ENCODE measurements at places on chromosomes 3 and 15. TPM values are rescaled to one million over a fixed set of nuclear protein-coding genes. Genes with fewer than 3 reads are reported as not detected.

- no peak for DNase-seq
Measured at GRCh38 chr15:68986322-68986721, 28.2 kb upstream of the NOX5 start.

DNA sequence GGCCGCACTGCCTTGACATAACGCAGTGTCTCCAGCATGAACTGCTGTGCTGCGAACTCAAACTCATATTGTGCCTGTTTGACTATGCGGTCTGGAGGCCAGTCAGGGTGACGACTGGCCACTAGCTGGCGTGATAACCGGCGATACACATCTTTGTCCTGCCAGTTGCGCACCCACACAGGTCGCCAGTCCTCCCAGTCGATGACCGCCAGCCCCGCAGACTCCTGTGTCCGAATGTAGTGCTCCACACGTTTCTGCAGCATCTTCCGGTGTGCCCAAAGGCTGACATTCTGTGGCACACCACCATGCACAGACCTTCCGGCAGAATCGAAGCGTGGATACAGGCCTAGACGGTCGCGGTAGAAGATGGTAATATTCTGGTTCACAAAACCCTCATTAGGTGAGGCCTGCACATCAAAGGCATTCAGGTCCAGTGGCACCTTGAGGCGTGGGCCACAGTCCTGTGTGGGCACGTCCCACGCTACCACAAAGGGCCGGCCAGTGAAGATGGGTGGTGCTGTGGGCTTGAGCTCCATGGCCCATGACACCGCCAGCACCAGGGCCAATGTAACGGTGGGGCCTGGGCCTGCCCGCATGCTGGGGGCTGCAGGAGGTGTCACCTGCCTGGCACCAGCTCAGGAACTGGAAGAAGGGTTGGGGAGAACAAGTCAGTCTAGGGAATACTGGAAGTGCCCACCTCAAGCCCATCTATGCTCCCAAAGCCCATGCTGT is 2.5 kb downstream of the HYAL2 start:
- DNase-seq, result no peak

DNA sequence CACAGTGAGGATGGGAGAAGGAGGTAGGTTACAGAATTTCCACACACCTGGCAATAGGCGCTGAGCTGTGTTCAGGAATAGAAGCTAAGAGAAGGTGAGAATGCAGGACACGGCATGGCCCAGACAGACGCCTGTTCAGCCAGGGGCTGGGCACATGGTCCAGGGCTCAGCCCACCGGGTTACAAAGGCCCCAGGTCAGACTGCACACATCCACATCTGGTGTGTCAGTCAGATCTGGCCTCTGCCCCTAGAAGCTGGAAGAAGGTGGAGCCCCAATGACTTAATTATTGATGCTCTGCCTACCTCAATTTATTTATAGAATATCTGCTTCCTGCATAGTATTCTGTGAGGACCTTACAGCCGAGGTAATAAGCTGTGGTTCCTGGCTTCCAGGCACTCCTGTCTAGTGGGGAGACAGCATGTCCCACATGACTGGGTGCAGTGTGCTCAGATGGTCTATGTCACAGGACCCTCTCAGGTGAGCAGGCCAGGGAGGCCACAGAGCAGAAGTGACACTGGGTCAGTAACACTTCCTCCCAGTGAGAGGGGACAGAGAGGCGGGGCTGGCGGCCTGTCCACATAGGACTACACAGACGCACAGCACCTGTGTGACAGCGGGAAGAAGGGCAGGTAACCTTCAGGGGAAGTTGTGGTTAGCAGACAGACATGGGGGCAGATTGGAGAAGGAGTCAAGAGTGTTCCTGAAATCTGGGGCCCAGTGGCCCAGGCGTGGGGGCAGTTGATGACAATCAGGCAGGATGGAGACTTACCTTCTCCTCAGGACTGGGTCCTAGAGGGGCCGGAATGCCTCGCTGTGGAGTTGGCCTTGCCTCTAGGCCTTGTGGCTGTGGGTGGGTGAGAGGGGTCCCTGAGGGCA is 38.6 kb upstream of the PLXNA1 start:
- DNase-seq, result no peak

- no peak for DNase-seq
Measured at GRCh38 chr3:75687323-75687722, 23.2 kb downstream of the FRG2C start.

DNA sequence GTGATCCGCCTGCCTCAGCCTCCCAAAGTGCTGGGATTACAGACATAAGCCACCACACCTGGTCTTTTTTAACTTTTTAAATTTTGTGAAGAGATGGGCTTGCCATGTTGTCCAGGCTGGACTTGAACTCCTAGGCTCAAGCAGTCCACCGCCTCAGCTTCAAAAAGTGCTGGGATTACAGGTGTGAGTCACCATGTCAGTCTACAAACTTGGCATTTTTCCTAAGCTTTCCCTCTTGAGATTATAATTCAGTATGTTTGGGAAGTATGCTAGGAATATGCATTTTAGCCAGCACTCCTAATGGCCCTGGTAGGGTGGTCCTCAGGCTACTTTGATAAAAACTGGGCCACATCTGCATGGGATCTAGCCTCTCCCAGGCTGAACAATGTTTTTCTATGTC is 4.4 kb downstream of the WDR73 start:
- no peak for DNase-seq

DNA sequence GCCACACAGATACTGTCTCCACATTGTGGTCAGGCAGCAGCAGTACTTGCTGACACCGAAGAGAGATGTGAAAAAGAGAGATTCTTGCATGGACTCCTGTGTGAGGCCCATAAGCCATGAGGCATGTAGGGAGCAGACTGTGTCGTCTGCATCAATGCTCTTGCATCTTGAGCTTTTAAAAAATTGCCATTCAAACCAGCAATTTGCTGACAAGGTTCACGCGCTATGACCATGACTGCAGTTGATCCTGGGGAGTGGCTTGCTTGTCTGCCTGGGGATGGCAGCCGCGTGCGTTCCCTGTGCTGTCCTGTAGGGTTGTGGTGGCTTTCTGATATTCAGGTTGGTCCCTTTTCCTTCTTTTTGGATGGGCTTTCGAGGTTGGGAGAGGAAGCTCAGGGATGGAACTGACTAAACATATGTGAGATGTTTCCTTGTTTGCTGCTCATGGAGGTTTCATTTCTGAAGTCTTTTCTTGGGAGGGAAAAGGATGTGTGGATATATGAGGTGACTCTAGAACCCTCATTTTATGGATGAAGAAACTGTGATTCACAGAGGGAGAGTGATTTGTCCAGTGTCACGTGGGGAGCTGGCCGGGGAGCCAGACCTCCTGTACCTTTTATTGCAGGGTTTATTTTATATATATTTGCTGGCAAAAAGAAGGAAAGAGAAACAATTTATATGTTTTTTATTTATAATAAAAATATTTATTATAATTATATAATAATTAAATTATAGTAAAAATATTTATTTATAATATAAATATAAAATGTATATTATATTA is 48.6 kb downstream of the LPP start:
- no peak for DNase-seq

GRCh38 chr3:186845756-186846155 is 3.2 kb downstream of the ADIPOQ start:
- no peak for DNase-seq

- no peak for DNase-seq
Measured at GRCh38 chr15:82649226-82649999, 2.2 kb upstream of the CPEB1 start.

DNA sequence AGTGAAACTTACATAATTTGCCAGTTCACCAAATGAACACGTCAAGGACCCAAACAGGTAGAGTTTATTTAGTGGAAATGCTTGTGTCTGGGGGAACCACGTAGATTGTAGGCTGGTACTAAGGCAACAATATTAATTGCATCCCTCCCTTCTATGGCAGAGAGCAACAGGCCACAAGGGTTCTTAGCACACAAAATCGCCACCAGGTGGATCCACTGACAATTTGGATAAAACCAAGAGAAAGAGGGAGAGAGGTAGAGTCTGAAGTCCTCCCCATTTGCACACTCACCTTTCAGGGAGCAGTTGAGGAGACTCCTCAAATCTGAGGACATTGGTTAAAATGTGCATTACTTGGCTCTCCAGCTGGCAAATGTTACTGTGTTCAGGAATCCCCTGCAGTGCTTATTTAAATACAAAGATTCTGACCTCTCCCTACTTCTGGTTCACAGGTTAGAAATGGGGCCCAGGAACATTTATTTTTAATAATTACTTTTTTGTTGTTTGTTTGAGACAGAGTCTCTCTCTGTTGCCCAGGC is 181.0 kb upstream of the FEZF2 start:
- DNase-seq, result no peak

DNA sequence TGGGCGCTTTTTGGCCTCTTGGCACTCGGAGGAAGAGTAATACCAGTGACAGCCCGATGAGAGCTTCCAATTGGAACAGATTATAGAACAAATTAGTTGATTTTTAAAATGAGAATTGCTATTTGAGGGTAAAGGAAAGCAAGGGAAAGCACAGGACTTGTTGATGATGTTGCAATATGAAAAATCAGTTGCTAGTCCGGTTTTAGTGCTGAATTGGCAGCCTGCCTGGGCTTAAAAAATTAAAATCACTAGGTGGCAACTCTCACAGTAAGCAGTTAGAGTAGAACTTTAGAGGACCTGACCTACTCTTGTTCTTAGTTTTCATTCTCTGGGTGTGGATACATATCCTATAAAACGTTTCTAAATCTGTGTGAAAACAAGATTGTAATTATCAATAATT is 2.1 kb upstream of the SCAANT1 start:
- DNase-seq, result no peak

DNA sequence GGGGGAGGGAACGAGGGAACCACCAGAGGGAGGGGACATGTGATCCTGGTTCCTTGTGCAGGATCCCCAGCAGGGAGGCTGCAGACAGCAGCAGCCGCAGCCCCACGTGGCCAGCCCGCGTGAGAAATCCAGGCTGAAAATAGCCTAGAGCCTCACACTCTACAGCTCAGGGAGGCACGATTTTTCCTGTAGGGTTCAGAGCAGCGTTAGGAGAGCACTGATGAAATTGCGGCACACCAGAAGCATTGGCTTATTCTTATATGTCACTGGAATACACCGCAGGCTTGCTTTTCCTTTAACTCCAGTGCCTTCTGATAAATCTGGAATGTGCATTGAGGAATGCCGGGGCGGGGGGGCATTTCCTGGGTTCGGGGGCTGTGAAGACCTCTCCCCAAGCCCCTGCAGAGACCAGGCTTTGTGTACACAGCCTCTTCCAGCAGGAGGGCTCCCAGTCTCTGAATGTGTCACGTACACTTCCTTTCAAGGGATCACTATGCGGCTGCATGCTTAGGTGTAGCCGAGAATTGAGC is 193.0 kb downstream of the ATP10A start:
- no peak for DNase-seq

- no peak for DNase-seq
Measured at GRCh38 chr3:186097317-186097662, 11.6 kb downstream of the ETV5 start.

- DNase-seq, result no peak
Measured at GRCh38 chr15:101540480-101541239, 51.2 kb upstream of the PCSK6 start.

DNA sequence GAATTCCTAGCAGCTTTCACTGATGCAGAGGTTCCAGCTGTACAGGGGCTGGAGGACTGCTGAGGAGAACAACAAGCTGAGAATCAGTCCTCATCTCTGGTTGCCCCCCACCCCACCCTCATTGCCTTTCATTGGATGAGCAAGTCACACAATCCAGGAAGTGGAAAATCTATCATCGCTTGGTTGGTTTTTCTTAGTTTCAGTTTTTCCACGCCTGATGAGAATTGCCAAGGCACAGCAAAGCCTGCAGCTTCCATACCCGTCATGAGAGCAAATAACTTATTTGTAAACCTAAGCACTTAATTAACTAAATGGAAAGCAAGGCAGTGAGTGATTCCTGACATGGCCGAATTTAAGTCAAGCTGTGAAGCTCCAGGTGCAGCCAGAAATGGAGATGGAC is 21.4 kb upstream of the LIPC start:
- no peak for DNase-seq

DNA sequence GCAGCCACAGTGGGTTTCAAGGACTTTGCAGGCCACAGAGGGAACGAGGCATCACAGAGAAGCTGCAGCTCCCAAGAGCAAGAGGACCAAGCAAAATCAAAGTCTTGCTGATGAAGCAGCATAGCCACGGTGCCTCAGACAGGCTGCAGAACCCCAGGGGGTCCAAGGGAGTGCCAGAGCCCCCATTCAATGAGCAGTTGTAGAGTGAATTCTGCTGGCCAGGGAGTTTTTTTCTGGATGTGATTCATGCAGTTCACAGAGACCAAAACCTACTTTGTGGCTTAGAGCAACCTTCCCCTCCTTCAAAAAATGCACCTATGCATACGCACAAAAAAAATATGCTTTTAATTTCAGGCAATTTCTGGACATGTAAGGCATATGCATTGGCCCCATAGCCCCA is 409.0 kb downstream of the VPS13C start:
- DNase-seq, result no peak

GRCh38 chr3:53726643-53727042 is 119.6 kb downstream of the CHDH start:
- DNase-seq, result no peak

GRCh38 chr15:62521396-62521795 is 356.3 kb upstream of the C2CD4B start:
- no peak for DNase-seq

GRCh38 chr15:78360367-78360801 is 20.2 kb downstream of the CRABP1 start:
- no peak for DNase-seq

DNA sequence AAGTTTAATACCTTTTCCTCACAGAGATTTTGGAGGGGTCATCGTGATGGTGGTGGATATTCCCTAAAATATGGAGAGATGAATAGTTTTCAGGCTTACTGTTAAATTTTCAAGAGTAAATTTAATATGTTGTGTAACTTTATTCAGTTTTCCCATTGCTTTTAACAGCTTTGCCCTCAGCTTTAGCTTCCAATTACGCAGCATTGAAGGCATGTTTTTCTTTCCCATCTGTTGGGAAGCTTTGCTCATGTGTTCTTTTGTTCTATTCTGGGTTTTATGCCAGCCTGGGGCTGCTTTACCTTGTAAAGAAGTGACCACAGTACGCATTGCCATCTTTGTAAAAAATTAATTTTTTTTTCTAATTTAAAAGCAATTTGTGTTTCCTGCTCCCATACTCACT is 151.5 kb downstream of the B3GALNT1 start:
- DNase-seq, result no peak

GRCh38 chr3:132315851-132316250 is 1.4 kb upstream of the ACP3 start:
- DNase-seq, result no peak

DNA sequence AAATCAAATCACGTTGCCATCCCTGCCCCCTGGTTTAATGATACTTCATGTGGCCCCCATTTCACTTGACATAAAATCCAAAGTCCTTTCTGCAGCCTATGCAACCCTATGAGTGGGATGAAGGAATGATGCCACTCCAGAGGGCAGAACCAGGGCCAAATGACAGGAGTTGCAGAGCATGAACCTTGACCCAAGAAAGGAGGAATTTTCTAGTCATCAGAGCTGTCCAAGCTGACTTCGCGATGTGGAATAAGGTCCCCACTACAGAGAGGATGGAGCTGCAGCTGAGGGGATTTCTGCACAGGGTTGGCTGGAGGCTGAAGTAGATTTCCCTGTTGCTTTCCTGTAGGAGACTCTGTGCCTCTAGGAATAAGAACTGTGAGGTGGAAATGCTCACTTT is 15.8 kb upstream of the EPHB3 start:
- DNase-seq, result no peak

CERS3 gene
- under 0.01 TPM for total RNA-seq

ACOX2 gene
- 5.7 TPM for total RNA-seq

GOLGA6D gene
- under 0.01 TPM for total RNA-seq

EXD1 gene
- not detected for total RNA-seq

CLDN11 gene
- total RNA-seq, result not detected

FOXL2NB gene
- under 0.01 TPM for total RNA-seq

PTX3 gene
- total RNA-seq, result 2.2 TPM

CAMKV gene
- 1.3 TPM for total RNA-seq

NANOGP8 gene
- 0.27 TPM for total RNA-seq

All from hematopoietic multipotent progenitor cell (in vitro differentiated cells).